Stimulated activated CD8-positive, alpha-beta memory T cell treated with anti-CD3 and anti-CD28 coated beads, Interleukin-2, amount 100 ng/mL, for 1 hour (primary cell): ENCODE measurements at places on chromosomes 16 and 17.

GRCh38 chr16:73480381-73480780 is 432.5 kb upstream of the ZFHX3 start:
- no peak for DNase-seq

GRCh38 chr16:6926341-6926740 is 406.3 kb upstream of the RBFOX1 start:
- no peak for DNase-seq

DNA sequence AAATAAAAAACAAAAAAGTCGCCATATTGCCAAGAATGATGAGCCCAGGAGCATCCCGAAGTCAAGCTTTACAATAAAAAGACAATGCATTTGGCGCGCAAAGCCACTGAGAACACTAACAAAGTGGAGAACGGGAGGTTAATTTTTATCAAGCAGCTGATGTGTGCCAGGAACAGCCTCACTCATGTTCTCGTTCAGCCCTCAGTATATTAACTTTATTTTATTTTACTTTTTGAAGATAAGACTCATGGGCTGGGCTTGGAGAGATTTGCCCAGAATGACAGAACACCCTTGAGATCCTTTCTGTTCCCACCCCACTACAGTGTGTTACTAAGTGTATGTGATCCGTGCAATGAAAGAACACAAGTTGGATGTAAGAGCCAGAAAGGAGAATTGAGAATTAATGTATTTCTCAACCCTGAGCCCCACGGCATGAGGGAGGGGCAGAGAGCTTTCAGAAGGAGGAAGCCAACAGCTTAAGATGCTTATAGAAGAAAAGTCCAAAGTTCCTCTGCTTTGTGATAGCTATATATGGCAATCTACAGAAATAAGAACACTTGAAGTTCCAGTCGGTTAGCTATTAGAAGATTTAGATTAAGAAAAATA is 48.4 kb downstream of the COTL1 start:
- no peak for DNase-seq

DNA sequence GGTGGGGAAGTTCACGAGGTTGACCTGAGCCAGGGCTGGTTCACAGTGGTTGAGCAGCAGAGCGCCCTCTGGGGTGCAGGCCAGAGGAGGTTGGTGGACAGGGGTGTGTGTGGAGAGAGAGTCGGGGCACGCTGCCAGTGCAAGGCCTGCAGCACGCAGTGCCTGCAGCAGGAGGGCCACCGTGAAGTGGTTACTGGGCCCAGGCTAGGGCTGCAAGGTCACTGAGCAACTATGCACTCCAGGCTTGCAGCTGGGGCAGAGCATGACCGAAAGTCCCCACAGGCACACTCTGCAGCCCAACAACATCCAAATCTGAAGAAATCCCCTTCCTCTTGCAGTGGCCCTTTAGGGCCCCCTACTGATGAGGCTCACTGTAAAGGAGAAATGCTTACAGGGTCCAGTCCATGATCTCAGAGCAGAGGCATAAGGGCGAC is 89.1 kb upstream of the NOL11 start:
- no peak for DNase-seq

- no peak for DNase-seq
These were observed 36.9 kb upstream of the TRAP1 start for GRCh38 chr16:3754081-3754703.

DNA sequence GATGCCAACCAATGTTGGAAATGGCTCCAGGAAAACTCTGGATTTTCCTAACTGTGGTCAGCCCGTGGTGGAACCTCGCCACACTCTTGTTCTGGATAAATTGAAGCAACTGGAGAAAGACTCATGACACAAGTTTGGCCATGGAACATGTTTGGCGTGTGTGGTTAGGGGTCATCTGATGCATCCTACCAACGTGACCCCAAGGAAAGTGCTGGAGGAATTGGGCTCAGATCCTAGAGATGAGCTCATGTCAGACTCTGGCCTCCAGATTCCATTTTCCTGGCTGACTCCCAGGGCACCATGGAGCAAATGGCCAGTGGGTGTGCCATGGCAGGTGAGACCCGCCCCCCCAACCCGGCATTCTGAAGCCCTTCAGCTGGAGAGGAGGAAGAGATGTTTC is 58.5 kb downstream of the CACNG5 start:
- DNase-seq: no peak

DNA sequence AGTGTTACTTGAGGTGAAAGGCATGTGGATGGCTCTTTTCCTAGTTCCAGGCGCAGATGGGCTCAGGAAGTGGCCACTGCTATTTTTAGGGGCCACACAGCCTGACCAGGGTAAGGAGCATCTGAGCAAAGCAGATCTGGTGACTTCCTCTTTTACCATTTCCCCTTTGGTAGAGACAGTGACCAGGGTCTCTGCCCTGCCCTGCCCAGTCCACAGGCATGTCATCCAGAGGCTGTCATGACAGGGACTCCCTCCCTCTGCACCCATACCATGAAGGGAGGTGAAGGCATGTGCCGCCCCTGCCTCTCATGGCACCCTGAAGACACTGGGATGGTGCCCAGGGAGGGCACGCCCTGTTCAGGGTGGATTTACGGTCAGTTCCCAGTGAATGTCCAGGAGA is 2.2 kb downstream of the PLA2G15 start:
- DNase-seq: no peak

DNA sequence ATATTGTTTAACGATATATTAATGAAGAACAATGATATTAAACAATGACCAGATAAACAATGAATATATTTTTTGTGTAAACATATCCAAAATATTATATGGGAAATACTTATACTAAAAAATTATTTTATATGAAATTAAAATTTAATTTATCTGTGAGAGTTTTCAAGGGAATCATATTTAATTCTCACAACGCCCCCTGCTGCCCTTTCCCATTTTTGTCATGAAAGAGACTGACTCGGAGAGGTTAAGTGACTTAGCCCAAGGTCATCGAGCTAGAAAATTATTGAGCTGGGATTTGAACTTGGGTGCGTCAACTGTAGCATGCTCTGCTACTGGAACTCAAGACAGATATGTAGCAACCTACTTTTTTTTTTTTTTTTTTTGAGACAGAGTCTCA is 7.2 kb upstream of the MYCBPAP start:
- DNase-seq: no peak

DNA sequence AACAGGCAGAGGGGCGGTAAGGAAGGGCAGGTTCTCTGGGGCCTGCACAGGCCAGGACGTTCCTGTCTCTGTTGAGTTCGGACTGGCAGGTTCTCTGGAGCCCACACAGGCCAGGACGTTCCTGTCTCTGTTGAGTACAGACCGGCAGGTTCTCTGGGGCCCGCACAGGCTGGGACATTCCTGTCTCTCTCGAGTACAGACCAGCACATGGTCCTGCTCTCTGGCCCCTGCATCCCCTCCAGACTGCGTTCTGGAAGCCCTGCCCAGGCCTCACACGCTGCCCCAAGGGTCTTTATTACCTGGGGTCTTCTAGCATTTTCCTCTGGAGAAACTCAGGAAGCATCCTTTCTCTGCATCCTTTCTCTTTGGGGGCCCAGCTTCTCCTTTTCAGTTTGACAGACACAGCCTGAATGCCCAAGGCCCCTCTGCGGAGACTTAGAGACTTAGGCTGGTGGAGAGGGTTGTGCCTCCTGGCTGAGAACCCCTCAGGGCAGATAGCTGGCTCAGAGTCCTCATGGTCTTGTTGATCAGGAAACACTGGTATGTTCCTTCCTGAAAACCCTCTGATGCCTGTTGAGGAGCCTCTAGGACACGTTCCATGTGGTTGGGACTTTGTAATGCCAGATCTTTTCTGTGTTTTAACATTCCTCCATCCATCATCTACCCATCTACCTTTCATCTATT is 18.0 kb upstream of the GSE1 start:
- no peak for DNase-seq

- DNase-seq: no peak
These were observed 184.4 kb downstream of the MAF start for GRCh38 chr16:79415983-79416640.

DNA sequence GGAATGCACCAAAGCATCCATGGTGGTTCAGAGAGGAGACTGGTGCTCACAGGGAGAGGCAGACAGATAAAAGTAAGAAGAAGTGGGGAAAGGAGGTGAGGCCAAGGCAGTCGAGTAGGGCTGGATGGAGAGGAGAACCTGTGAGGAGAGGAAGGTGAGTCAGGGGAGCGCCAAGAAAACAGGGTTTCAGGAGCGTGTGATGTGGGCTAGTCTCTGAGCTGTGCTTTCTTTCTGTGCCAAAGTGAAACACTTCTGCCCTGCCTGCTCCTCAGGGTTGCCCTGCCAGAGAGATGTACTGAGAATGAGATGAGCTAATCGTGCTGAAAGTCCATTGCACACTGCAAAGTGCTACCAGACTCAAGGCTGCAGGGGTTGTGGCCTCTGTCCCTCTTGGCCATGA is 310.7 kb upstream of the CCL2 start:
- DNase-seq: no peak

GRCh38 chr17:4900231-4901107 is 1.1 kb downstream of the C17orf107 start:
- DNase-seq: no peak

DNA sequence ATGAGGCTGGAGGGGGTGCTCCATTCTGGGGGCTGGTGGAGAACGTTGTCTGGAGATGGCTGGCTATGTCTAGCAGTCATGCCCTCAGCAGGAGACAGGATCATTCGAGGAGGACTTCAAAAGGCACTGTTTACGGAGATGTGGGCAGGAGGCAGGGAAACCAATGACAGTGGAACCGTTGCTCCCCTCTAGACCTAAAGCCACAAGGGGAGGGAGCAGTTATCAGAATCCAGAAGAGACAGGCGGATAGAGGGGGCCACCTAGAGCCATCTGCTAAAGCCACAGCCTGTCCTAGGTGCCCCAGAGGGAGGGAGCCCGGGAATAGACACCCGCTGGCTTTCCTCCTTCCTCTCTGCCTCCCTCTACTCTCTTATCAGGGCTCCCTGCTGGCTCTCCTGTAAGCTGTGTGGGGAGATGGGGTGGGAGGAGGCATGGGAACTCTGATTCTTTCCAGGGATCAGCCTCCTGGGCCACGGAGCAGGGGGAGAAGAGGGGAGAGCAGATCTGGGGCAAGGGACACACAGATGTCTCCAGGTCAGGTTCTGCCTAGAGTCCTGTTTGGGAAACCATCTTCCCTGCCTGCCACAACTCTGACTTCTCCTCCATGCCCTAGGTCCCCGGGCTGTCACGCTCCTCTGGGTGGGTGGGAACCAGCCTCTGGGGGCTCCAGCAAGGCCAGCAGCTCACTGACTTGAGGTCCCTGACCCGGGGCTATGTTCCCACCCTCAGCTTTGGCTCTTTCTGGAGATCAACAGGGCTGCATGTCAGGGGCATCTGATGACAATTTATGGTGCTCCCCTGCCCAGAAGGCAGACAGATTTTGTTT is 42.3 kb downstream of the IRX3 start:
- DNase-seq: no peak
